Stimulated activated naive B cell treated with anti-CD40 and anti-IgM and Interleukin-4, amounts not matched to agents 10 μg/mL and 1 μg/mL and 100 μg/mL, for 72 hours (primary cell): ENCODE measurements at places on chromosomes 3 and 15.

DNA sequence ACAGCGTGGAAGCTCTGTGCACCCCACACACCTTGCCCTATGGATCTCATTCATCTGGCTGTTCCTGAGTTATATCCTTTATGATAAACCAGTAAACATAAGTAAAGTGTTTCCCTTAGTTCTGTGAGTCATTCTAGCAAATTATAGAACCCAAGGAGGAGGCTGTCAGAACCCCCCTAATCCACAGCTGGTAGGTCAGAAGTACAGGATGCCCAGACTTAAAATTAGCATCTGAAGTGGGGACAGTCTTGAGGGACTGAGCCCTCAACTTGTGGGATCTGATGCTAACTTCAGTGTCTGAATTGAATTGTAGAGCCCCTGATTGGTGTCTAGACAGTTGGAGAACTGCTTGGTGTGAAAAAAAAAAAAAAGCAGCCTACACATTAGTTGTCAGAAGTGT is 75.1 kb downstream of the B3GNT5 start:
- H3K4me3 ChIP-seq = no peak overlapping the region
- no peak overlapping the region for H3K27ac ChIP-seq
- DNase-seq = no peak
- peaks cover 5% of the 10 kb centered on the region for H3K27me3 ChIP-seq
- peaks cover 10% of the 10 kb centered on the region for H3K4me1 ChIP-seq

DNA sequence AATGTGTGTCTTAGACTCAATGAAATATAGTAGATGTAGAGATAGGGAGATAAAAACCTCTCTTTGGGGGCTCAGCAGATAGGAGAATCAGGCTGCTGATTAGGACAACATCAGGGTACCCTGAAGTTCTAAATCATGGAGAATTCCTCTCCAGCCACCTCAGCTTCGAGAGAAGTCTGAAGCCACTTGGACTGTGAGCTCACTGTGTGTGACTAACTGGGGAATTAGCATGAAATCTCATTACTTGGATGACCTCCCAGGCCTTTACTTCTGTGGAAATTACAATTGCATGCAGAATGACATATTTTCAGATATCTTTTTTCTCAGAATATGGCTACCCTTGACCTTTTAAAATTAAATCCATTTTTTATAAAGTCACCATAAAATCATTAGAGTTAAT is 128.0 kb upstream of the MRPL3 start:
- no peaks in the 10 kb centered on the region for H3K4me1 ChIP-seq
- H3K27ac ChIP-seq = no peak overlapping the region
- no peak overlapping the region for H3K4me3 ChIP-seq
- no peak for DNase-seq

DNA sequence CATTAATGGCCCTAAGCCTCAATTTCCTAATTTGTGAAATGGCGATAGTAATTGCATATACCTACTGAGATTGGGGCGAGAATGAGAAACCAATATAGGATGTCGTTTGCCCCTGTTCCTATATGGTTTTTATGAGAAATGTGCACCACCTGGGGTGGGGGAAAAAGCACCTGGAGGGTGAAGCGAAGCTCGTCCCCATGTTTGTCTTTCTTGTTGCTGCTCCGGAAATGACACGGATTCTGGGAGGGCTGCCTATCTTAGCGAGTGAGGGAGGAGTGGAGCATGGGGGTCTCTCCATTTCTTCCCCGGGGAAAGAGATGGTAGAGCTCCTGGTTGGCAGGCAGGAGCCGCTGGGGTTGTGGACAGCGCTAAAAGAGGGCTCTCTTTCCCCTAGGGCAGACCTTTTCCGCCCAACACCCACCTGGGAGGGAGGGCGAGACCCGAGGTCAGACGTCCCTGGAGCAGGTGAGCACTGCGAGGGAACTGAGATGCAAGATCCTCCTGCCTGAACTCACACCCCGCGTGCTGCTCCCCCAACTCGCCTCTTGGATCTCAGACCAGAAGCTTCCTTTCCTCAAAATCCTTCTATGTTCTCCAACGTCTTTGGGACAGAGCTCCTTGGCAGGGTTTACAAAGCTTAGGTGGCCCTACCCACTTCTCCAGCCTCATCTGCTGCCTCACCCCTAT is 5.6 kb upstream of the BAHD1 start:
- no peak for DNase-seq
- peaks cover 46% of the 10 kb centered on the region for H3K27me3 ChIP-seq
- no peak overlapping the region for H3K4me3 ChIP-seq
- H3K4me1 ChIP-seq = peaks cover 32% of the 10 kb centered on the region

- H3K36me3 ChIP-seq = peaks cover 53% of the 10 kb centered on the region
- no peak for DNase-seq
- no peak overlapping the region for H3K4me3 ChIP-seq
- H3K27me3 ChIP-seq = no peaks in the 10 kb centered on the region
- no peak overlapping the region for H3K27ac ChIP-seq
- no peaks in the 10 kb centered on the region for H3K4me1 ChIP-seq
Observed at GRCh38 chr3:128855569-128855968, 23.9 kb upstream of the ACAD9 start.

- no peaks in the 10 kb centered on the region for H3K4me1 ChIP-seq
- H3K27ac ChIP-seq = no peak overlapping the region
- H3K27me3 ChIP-seq = no peaks in the 10 kb centered on the region
- H3K36me3 ChIP-seq = no peaks in the 10 kb centered on the region
- no peak for DNase-seq
- H3K4me3 ChIP-seq = no peak overlapping the region
Observed at GRCh38 chr3:86801921-86802320, 189.0 kb downstream of the VGLL3 start.

DNA sequence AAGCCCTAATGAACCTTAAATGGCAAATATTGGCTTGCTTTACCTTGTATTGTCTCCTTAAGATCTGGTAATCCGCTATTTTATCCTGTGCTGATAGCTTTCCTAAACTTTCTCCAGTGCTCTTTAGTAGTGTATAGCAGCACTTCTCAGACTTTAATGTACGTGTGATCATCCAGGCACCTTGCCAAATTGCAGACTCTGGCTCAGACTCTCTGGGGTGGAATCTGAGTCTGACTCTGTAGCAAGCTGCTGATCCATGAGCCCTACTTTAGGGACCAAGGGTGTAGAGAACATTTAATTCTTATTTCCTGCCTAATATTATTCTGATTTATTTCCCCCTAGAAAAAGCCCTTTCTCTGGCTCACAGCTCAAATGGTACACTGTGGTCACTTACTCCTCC is 518.8 kb upstream of the ZNF385D start:
- no peak for DNase-seq

DNA sequence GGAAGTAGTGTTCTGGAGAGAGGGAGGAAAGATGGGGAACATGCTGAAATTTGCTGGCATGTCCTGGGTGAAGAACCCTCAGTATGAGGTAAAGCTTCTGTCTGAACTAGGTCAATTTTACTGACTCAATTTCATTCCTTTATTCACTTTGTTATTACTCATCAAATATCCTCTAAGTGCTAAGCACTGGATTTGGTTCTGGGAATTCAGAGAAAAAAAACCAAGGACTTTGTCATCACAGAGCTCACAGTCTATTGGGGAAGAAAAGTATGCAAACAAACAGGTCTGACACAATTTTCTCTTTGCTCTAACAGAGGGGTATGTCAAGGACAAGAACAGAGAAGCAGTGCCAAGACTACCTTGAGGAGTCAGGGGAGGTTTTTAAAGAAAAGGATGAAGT is 68.0 kb downstream of the TFG start:
- DNase-seq = no peak
- H3K4me1 ChIP-seq = no peaks in the 10 kb centered on the region
- H3K4me3 ChIP-seq = no peak overlapping the region
- no peaks in the 10 kb centered on the region for H3K27me3 ChIP-seq
- H3K27ac ChIP-seq = no peak overlapping the region

DNA sequence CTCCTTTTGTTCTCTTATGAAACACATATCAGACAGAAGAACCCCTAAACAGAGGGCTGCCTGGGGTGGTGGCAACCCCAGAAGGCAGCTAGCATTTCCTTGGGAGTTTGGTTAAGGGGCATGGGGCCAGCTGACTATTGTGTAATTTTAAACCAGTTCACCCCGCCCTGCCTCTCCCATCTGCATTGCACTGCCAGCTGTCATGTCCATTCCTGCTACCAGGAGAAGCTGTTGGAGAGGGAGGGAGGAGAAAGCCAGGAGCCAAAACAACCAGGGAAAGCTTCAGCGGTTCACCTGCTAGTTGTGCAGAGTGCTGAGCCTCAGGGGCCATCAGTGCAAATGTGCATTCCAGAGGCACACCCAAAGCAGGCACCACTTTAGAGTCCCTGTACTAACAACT is 47.6 kb upstream of the ATP1B3 start:
- H3K4me3 ChIP-seq = no peak overlapping the region
- H3K36me3 ChIP-seq = no peaks in the 10 kb centered on the region
- H3K27me3 ChIP-seq = peaks cover 8% of the 10 kb centered on the region
- DNase-seq = no peak
- no peak overlapping the region for H3K27ac ChIP-seq

GRCh38 chr15:98668566-98669308 is 20.4 kb downstream of the IGF1R start:
- no peaks in the 10 kb centered on the region for H3K36me3 ChIP-seq
- no peak overlapping the region for H3K4me3 ChIP-seq
- peaks cover 40% of the 10 kb centered on the region for H3K4me1 ChIP-seq

GRCh38 chr3:45631486-45631885 is 36.9 kb downstream of the LIMD1 start:
- DNase-seq = no peak
- peaks cover 32% of the 10 kb centered on the region for H3K4me1 ChIP-seq
- H3K36me3 ChIP-seq = peaks cover 29% of the 10 kb centered on the region
- no peaks in the 10 kb centered on the region for H3K27me3 ChIP-seq
- H3K4me3 ChIP-seq = no peak overlapping the region
- H3K27ac ChIP-seq = peak overlapping the region; percentile 95

DNA sequence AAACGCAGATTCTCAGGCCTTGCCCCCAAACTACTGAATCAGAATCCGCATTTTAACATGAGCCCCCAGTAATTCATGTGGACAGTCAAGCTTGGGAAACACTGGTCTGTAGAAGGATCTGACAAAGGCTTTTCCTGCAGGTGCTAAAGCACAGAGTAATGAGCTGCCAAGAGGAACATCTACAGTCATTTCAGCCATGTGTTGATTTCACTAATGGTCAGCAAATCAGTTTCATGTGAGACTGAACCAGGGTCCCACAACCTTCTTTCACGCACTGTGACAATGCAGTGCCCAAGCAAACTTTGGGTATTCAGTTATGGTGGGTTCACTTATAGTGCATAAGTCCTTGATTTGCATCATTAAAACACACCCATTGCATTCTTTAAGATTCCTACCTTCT is 237.6 kb downstream of the TUSC7 start:
- no peaks in the 10 kb centered on the region for H3K27me3 ChIP-seq
- no peak overlapping the region for H3K4me3 ChIP-seq
- H3K27ac ChIP-seq = no peak overlapping the region
- no peaks in the 10 kb centered on the region for H3K4me1 ChIP-seq
- H3K36me3 ChIP-seq = no peaks in the 10 kb centered on the region

GRCh38 chr15:47366884-47367283 is 350.4 kb upstream of the SEMA6D start:
- no peak overlapping the region for H3K4me3 ChIP-seq
- no peak overlapping the region for H3K27ac ChIP-seq
- no peaks in the 10 kb centered on the region for H3K27me3 ChIP-seq
- H3K36me3 ChIP-seq = no peaks in the 10 kb centered on the region
- H3K4me1 ChIP-seq = no peaks in the 10 kb centered on the region
